HTR-8/SVneo (cell line): ENCODE measurements at places on chromosomes 1 and 21.
A peak's percentile ranks its signal among the peaks of the same experiment; 100 is the strongest.

DNA sequence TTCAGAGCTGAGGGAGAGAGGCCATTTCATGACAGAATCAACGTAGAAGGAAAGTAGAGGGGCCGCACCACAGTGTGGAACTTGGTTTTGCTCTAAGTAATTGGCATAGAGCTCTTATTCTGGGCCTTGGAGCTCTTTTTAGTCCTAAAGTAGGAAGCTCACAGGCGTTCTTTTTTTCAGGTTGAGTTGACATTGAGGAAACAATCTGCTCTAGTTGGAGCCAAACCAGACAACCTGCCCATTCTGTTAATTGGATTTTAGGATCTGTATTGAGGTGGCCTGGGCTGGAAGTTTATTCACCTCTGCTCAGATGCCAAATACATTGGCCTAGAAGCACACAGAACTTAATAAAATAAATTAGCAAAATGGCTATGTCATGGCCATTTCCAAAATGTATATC, 1093.9 kb downstream of the ADGRL2 start:
- no peak for DNase-seq

GRCh38 chr21:37430184-37430821, 63.7 kb downstream of the DYRK1A start:
- DNase-seq = no peak

- DNase-seq = no peak
These were observed 63.8 kb downstream of the RYR2 start for GRCh38 chr1:237105826-237106225.

DNA sequence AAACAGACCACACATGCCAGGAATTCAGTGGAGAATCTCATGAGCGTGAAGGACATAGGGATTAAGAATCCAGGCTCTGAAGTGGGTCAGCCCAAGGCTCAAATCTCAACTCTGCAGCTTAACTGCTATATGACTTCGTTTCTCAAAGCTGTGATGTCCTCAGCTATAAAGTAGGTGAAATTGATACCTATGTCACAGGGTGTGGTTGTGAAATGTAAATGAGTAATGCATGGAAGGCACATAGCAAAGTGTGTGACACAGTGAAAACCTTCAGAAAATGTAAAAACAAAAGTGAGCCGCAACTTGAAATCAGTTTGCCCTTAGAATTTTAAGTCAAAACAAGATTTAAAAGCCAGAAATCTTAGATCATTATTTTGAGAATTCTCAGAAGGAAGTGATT, 145.7 kb upstream of the PRMT6 start:
- no peak for DNase-seq

- peak; percentile 2 for DNase-seq
These were observed 35.7 kb upstream of the PLA2G4A start for GRCh38 chr1:186792870-186793581.

DNA sequence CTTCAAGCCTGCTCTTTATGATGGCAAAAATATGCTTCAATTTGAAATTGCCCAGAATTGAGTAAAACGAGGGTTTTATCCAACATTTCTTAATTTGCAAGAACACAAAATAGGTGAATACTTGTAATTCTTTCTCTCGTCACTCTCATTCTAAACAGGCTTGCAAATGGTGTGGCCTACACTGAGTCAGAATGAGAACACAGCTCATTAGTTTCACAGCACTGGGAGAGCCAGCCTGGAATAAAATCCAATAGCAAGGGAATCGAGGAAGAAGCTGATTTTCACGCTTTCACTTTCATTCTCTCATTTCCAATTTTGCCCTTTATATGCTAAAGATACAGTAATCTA, 537.5 kb downstream of the LTN1 start:
- DNase-seq = no peak

DNA sequence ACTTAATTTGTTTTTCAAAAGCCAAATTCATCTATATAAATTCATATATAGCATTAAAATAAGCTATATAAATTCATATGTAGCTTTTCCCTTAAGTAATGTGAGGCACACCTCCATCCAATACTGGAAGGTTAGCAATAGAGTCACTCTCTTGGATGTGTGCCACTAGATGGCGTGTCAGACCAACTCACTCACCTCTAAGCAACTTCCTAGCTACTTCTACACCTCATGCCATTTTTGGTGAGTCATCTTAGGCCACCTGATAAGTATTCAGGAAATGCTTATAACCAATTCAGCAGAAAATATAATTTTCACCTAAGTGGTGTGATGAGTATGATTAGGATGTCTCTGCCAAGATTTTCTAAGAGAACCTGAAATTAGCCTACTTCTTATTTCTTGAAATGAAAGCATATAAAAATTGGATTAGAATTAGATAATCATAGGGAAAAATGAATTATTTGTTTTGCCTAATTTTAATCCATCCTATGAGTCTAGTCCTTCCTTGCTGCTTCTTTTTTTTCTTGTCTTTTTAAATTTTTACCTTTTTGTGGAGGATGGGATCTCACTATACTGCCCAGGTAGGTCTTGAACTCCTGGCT, 34.4 kb upstream of the TADA1 start:
- DNase-seq = peak; percentile 83
